ENCODE measurements at places on chromosomes 4 and X. TPM values are rescaled to one million over a fixed set of nuclear protein-coding genes. Genes with fewer than 3 reads are reported as not detected.

DNA sequence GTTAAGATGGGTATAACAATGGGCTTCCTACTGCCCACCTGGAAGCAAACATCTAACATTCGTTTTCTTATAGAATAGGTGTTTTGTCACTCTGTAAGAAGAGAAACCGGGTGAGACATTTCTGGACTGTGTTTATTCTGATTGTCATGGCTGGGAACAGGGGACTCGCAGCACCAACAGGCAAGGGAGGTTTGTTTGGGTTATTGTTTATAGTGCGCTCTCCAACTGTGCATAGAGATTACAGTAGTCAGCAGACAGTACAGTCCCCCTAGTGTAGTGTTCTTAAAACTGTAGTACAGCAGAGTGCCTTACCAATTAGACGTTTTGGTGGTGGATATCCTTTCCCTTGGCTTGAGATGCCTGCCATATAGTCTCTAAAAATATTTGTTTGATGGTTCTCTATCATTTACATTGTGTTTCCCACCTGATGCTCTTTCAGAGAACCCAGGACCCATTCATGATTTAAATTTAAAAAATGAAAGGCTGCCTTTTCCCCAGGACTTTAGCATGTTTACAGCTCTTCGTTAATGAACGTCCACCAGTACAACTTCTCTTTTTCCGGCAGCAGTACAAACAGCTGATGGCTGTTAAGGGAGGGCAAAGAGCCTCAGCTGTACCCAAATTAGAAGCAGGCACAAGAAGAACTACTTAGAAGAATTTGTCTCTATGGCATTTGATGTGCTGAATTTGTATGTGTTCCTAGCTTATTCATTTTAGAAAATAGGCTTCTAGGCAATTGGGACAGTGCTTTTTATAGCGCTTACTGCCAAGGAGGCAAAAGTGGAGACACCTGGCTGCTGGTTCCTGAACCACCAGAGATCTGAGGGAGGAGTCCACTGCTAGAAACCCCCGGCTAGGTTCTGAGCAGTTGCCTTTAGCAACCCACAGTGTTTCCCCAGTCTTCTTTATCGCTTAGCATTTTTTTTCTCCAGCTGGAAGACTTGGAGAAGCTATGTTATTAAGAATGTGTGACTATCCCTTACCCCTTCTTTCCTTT is 1.0 kb upstream of the RNF150 start:
- peaks cover 1% of the 10 kb centered on the region for H3K36me3 ChIP-seq
- no peak overlapping the region for H3K27ac ChIP-seq
- no peak overlapping the region for H3K4me3 ChIP-seq
- DNase-seq, result no peak

DNA sequence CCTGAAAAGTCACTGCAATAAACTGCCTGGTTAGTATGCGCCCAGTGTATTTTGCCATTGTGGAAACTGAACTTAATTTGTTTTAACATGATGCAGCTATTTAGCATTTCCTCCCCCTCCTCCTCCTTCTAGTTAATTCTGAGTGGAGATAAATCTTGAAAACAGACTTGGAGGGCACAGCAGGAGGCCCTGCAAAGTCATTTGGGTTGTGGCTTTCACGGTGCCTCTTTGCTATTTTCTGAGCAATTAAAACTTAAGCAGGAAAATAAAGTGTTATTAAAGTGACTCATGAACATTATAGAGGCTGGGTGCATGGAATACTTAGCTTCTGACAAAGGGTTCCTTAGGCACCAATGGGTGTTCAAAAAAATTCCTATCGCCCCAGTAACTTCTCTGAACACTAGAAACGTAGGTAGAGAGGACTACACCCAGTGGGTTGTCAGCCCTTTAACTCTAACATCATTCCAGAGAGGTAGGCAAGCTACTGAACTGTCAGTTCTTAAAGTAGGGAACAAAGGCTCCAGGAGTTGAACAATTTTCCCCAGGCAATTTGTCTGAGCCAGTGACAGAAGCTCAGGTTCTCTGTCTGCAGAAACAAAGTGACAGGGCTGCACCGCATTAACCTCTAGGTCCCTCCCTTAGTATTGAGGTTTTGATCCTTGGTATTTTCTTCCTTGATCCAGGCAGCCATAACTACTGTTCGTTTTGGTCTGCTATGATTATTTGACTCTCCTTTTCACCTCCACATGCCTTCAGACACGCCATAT is 158.3 kb upstream of the KIT start:
- no peaks in the 10 kb centered on the region for H3K36me3 ChIP-seq
- no peaks in the 10 kb centered on the region for H3K27me3 ChIP-seq
- H3K4me3 ChIP-seq, result no peak overlapping the region

DNA sequence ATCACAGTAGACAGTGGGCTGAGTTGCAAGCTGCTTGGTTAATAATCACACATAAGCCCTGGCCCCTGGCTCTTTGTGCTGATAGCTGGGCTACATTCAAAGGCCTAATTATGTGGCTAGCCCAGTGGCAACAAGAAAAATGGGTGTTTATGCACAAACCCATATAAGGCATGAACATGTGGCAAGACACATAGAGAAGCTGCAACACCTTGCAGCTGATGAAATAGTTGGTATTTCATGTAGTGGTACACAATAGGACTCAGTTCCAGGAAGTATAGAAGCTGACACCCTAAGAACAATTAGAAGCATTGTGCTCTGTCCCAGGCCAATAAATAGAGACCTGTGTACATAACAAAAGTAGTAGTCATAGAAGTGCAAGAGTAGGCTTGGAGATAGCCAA is 14.6 kb upstream of the ZNF630 start:
- no peak for DNase-seq
- H3K36me3 ChIP-seq, result no peaks in the 10 kb centered on the region
- no peak overlapping the region for H3K4me3 ChIP-seq

The SYP gene
- total RNA-seq, result 15.9 TPM

DNA sequence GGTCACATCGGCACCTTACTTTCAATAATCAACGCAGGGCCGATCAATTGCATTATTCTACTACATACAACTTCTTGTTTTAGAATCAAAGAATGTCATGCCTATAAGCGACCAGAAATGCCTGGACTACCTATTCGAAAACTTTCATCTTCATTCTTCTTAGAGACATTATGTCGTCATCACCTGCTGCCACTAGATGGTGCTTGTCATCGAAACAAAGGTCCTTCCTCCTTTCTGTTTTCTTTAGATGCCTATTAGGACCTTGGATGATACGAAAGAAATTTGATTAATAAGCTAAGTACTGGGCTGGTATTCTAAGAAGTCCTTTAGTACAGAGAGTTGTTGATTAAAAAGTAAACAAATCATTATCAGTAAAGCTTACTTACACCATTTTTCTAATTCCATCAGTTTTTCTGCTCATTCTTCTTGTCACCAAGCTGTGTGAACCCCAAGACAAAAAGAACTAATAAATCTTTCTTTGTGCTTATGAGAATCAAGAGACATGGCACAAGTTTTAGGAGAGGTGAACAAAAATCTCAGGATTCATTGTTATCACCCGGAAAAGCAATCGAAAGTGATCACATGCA is 154.5 kb upstream of the SLC4A4 start:
- H3K27ac ChIP-seq, result no peak overlapping the region
- peak; percentile 43 for DNase-seq
- H3K27me3 ChIP-seq, result peaks cover 37% of the 10 kb centered on the region
- no peaks in the 10 kb centered on the region for H3K36me3 ChIP-seq
- peak overlapping the region; percentile 46 for H3K4me3 ChIP-seq
- H3K4me1 ChIP-seq, result peaks cover 27% of the 10 kb centered on the region

- H3K36me3 ChIP-seq, result no peaks in the 10 kb centered on the region
- peaks cover 24% of the 10 kb centered on the region for H3K27me3 ChIP-seq
- no peak for DNase-seq
Measured at GRCh38 chrX:14630733-14631132, 101.4 kb downstream of the GLRA2 start.

The MAGEA2 gene
- total RNA-seq, result not detected

- H3K27ac ChIP-seq, result no peak overlapping the region
- no peak overlapping the region for H3K4me3 ChIP-seq
- no peaks in the 10 kb centered on the region for H3K4me1 ChIP-seq
- no peaks in the 10 kb centered on the region for H3K27me3 ChIP-seq
Measured at GRCh38 chr4:188190461-188190860, 51.2 kb downstream of the TRIML1 start.

DNA sequence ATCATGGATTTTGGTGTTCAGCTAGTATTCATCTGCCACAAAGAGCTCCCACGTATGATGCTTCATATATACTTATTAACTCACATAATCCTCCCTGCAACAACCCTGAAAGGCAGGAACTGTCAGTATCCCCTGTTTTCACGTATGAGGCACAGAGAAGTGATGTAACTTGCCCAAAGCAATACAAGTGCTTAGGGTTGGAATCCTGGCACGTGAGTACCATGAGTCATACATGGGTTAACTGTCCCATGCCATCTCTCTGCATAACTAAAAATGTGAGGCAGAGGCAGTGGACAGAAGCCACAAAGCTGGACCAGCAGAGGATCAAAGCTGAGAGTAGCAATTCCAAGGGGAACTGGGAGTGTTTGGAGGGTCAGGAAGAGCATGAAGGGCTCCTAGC is 35.7 kb upstream of the EGFL6 start:
- H3K27ac ChIP-seq, result no peak overlapping the region
- no peak for DNase-seq
- no peak overlapping the region for H3K4me3 ChIP-seq
- H3K27me3 ChIP-seq, result peaks cover 44% of the 10 kb centered on the region

DNA sequence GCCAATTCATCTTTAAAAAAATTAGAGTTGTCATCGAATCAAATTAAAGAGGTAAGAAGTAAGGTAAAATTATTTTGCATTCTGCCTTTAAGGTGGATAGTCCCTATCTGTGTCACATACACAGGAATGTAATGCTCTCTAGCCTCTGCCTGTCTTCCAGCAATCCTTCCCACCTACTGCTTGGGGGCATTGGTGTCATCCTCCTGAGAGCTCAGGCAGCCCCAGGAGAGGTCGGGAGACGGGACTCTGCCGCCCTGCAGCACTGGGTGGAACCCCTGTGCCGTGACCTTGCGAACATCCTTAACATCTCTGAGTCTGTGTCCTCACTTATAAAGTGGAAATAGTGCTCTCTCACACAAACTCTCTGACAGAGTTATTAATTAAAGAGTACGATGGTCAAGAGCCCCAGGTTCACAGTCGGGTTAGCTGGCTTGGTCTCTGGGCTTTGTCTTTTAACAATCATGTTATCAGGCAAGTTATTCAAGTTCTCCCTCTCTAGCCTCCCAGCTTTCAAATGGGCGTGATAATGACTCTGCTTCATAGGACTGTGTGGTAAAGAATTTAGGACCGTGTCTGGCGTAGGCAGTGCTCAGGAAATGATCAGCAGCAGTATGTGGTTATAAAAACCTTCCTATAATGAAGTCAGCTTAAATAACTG is 10.2 kb downstream of the TLR3 start:
- H3K4me3 ChIP-seq, result no peak overlapping the region
- no peaks in the 10 kb centered on the region for H3K4me1 ChIP-seq
- DNase-seq, result no peak
- no peaks in the 10 kb centered on the region for H3K27me3 ChIP-seq

DNA sequence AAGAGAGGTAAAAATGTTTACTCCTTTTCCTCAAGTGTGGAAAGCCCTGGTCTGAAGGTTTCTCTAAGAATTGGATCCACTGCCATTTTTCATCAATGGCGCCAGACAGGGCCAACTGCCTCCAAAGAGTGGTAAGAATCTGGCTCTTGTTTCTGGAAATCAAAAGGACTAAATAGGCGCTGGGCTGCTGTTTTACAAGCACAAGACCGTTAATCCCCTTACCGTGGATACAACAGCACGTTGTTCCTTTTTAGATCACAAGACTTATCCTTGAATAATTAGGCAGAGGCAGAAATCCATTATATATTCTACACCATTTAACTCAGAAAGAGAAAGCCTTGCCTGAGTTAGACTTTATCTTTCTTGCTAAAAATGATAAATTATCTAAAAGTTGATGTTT is 10.6 kb downstream of the CLTRN start:
- peaks cover 47% of the 10 kb centered on the region for H3K27me3 ChIP-seq
- no peak for DNase-seq
- no peaks in the 10 kb centered on the region for H3K4me1 ChIP-seq
- H3K4me3 ChIP-seq, result no peak overlapping the region
- no peaks in the 10 kb centered on the region for H3K36me3 ChIP-seq
